ENCODE measurements at places on chromosomes 16 and 17. TPM values are rescaled to one million over a fixed set of nuclear protein-coding genes. Genes with fewer than 3 reads are reported as not detected.

DNA sequence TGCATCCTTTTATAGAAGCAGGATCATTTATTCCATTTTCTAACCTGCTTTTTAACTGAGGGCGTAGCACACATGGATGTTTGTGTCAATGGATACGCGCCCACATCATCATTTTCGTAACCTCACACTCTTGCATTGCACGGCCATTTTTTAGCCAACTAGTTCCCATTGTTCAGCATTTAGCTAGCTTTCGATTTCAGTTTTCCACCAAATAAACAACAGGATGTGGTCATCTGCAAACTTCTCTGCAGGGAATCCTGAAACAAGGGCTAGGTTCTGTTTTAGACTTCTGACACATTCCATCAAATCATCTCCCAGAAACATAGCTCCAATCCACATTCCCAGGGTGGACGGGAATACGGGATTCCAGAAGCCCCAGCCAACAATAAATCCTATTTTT, 6.4 kb downstream of the CYB561 start:
- H3K36me3 ChIP-seq, result no peaks in the 10 kb centered on the region
- peaks cover 17% of the 10 kb centered on the region for H3K4me1 ChIP-seq
- no peak overlapping the region for H3K4me3 ChIP-seq
- H3K27ac ChIP-seq, result peak overlapping the region; percentile 78
- DNase-seq, result no peak

RAB26 gene
- total RNA-seq, result 3.4 TPM

GRCh38 chr17:80261895-80262279, 1.2 kb downstream of the RNF213 start:
- H3K27ac ChIP-seq, result peak overlapping the region; percentile 86
- DNase-seq, result no peak
- peaks cover 14% of the 10 kb centered on the region for H3K36me3 ChIP-seq

DNA sequence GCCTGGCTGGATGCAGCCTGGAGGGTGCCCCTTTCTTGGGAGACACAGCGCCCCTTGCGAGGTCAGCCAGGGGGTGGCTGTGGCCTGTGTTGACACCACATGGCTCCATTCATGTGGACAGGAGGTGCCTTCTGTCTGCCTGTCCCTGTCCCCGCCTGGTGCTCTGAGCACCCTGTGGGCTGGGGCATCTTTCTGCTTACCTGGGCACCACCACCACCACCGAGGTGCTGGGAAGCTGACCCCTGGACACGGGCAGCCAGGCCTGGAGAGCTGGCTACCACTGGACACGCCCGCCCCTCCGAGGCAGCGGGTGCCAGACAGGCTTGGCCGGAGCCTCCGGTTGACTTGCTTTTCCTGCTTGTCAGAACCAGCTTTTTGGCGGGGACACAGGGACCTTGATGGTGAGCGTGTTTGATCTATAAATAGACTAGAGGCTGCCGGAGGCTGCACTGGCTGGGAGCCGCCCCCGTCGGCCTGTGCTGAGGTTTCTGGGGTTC, 121.3 kb upstream of the GSE1 start:
- H3K27ac ChIP-seq, result no peak overlapping the region
- no peaks in the 10 kb centered on the region for H3K36me3 ChIP-seq
- H3K4me1 ChIP-seq, result no peaks in the 10 kb centered on the region
- no peak for DNase-seq

GSDMA gene
- not detected for total RNA-seq

SNAI3 gene
- not detected for total RNA-seq

GRCh38 chr17:64084940-64085649, 44.8 kb downstream of the ERN1 start:
- H3K36me3 ChIP-seq, result peaks cover 2% of the 10 kb centered on the region
- no peak overlapping the region for H3K4me3 ChIP-seq
- DNase-seq, result no peak
- no peaks in the 10 kb centered on the region for H3K4me1 ChIP-seq
- H3K27me3 ChIP-seq, result no peaks in the 10 kb centered on the region
- no peak overlapping the region for H3K27ac ChIP-seq

DNA sequence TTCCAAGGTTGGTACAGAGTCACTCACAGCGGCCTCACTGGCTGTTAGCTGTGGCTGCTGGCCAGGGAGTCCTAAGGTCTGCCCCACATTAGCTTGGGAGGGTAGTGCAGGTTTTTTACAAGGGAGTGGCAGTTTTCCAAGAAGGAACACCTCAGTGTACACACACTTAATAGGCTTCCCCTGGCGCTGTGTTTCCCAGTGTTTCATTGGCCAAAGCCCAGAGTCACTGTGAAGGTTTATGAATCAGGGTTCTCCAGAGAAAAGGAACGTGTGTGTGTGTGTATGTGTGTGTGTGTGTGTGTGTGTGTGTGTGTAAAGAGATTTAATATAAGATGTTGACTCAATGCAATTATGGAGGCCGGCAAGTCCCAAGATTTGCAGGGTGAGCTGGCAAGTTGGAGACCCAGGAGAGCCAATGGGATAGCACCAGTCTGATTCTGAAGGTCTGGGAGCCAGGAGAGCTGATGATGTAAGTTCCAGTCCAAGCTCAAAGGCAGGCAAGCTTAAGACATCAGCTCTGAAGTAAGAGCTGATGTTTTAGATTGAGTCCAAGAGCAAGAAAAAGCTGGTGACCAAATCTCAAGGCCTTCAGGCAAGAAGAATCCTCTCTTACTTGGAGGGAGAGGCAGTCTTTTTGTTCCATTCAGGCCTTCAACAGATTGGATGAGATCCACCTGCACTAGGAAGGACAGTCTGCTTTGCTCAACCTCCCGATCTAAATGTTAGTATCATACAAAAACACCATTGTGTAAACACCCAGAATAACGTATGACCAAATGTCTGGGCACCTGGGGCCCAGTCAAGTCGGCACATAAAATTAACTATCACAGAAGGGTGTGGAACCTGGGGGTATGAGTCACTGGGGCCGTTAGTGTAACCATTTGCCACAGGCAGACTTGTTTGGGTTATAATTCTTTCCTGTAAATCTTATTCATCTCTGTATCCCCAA, 206.8 kb downstream of the PRKCA start:
- H3K27ac ChIP-seq, result peak overlapping the region; percentile 92
- peaks cover 42% of the 10 kb centered on the region for H3K4me1 ChIP-seq
- H3K27me3 ChIP-seq, result no peaks in the 10 kb centered on the region
- H3K36me3 ChIP-seq, result no peaks in the 10 kb centered on the region

INCA1 gene
- 0.89 TPM for total RNA-seq

GRCh38 chr16:4272114-4272956, 488 bp downstream of the TFAP4 start:
- H3K4me1 ChIP-seq, result peaks cover 6% of the 10 kb centered on the region
- H3K4me3 ChIP-seq, result peak overlapping the region; percentile 80
- H3K27me3 ChIP-seq, result no peaks in the 10 kb centered on the region
- DNase-seq, result no peak

GRCh38 chr17:73126716-73127473, 34.4 kb upstream of the SLC39A11 start:
- no peak overlapping the region for H3K27ac ChIP-seq
- H3K4me1 ChIP-seq, result peaks cover under 1% of the 10 kb centered on the region
- no peaks in the 10 kb centered on the region for H3K36me3 ChIP-seq
- no peak overlapping the region for H3K4me3 ChIP-seq

GRCh38 chr17:19553036-19553435, 19.4 kb downstream of the SLC47A1 start:
- no peaks in the 10 kb centered on the region for H3K4me1 ChIP-seq
- H3K27ac ChIP-seq, result no peak overlapping the region
- H3K36me3 ChIP-seq, result no peaks in the 10 kb centered on the region
- H3K27me3 ChIP-seq, result peaks cover 16% of the 10 kb centered on the region

DNA sequence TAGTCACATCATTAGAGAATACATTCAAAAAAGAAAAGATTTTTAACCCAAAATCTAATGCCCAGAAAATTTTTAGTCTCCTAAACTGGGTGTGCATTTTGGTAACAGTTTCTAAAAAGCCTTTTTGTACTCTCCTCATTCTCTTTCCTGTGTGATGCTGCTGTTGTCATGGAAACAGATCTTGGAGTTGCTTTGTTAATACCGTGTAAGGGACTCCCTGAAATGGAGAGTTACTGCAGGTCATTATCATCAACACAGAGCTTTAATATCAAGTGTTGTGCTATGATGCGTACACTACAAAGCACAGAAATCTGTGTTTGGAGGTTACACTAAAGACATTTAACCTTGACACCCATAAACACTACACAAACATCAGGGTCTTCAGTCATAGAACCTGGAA, 216.3 kb downstream of the PRKCA start:
- H3K4me3 ChIP-seq, result no peak overlapping the region
- DNase-seq, result no peak
- H3K27me3 ChIP-seq, result no peaks in the 10 kb centered on the region
- H3K36me3 ChIP-seq, result peaks cover 3% of the 10 kb centered on the region

DNA sequence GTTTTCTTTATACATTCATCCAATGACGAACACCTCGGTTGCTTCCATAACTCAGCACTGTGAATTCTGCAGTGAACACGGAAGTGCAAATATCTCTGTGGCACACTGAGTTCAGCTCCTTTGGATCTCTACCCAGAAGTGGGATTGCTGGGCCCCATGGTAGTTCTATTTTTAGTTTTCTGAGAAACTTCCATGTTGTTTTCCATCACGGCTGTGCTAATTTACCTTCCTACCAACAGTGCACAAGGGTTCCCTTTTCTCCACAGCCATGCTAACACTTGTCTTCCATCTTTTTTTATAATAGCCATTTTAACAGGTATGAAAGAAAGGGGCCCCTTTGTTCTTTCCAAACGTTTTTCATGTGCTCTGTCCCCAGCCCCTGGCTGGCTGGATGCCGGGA, 30.2 kb upstream of the CBLN1 start:
- DNase-seq, result no peak
- no peaks in the 10 kb centered on the region for H3K27me3 ChIP-seq
- no peaks in the 10 kb centered on the region for H3K4me1 ChIP-seq

- H3K4me3 ChIP-seq, result no peak overlapping the region
- H3K27ac ChIP-seq, result no peak overlapping the region
- peak; percentile 44 for DNase-seq
These were observed 806.5 kb upstream of the GOT2 start for GRCh38 chr16:59540621-59541020.

DNA sequence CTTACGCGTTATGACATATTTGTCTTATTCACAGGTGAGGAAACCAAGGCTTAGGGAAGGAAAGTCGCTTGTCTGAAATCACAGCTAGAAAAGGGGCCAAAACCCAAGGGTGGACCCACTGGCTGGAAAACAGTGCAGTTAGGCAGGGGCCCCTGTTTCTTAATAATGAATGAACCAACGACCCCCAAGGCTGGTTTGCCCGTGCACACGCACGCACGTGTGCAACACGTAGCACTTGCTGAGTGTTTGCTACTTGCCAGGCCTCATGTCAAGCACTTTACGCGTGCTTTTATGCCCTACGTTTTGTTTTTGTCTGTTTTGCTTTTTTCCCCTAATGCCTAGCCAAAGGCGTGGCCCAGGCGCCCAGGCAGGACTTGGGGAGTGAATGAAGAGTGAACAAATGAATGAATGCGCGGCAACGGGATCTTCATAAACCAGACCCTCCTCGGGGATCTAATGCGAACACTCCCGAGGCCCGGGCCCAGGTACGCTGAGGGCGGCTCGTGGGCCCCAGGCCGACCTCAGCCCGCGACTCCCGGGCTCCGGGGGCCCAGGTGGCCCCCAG, 571 bp upstream of the USP10 start:
- peaks cover 28% of the 10 kb centered on the region for H3K4me1 ChIP-seq
- H3K27ac ChIP-seq, result peak overlapping the region; percentile 54
- DNase-seq, result no peak
- H3K27me3 ChIP-seq, result no peaks in the 10 kb centered on the region
- peak overlapping the region; percentile 75 for H3K4me3 ChIP-seq
- no peaks in the 10 kb centered on the region for H3K36me3 ChIP-seq

ALOX12B gene
- not detected for total RNA-seq

DNA sequence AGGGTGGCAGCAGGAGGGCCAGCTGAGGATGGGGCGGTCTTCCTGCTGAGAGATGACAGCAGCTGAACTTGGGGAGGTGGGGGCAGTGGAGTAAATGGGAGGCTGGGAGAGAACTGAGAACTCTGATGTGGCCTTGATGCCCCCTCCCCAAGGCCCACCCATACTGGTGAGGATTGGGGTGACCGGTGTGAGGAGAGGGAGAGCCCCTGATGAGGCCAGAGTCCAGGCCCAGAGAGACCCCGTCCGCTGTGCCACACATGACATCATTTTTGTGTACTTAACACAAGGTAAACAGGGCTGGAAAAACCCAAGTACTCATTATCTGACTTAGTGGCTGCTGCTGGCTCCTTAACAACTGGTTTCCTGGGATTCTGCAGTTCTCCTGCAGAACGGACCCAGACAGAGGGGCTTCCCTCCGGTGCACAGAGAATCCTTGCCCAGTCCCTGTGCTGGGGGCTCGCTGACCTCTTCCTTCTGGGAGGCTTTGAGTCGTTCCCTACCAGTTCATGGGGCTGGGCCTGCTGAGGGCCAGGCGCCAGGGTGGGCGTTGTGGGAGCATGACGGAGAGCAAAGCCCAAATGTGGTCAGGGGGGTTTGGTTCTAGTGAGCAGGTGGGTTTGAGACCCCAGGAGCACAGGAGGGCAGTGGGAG, 207.6 kb downstream of the RAB11FIP4 start:
- no peak for DNase-seq
- H3K27ac ChIP-seq, result peak overlapping the region; percentile 62
- H3K4me3 ChIP-seq, result no peak overlapping the region
- H3K4me1 ChIP-seq, result peaks cover 55% of the 10 kb centered on the region
- H3K36me3 ChIP-seq, result no peaks in the 10 kb centered on the region

GRCh38 chr16:81004646-81005353, 1.9 kb downstream of the CMC2 start:
- H3K4me3 ChIP-seq, result peak overlapping the region; percentile 70
- no peak for DNase-seq
- H3K27ac ChIP-seq, result peak overlapping the region; percentile 98
- peaks cover 39% of the 10 kb centered on the region for H3K4me1 ChIP-seq

- H3K27ac ChIP-seq, result no peak overlapping the region
- no peak overlapping the region for H3K4me3 ChIP-seq
- no peaks in the 10 kb centered on the region for H3K4me1 ChIP-seq
- no peaks in the 10 kb centered on the region for H3K27me3 ChIP-seq
- H3K36me3 ChIP-seq, result no peaks in the 10 kb centered on the region
These were observed 121.1 kb upstream of the XYLT1 start for GRCh38 chr16:17591655-17592405.

- DNase-seq, result no peak
- H3K36me3 ChIP-seq, result no peaks in the 10 kb centered on the region
- H3K4me1 ChIP-seq, result peaks cover 1% of the 10 kb centered on the region
- no peak overlapping the region for H3K27ac ChIP-seq
- H3K4me3 ChIP-seq, result no peak overlapping the region
These were observed 8.7 kb upstream of the ETV4 start for GRCh38 chr17:43554857-43555256.

GRCh38 chr17:74603746-74604145, 11.7 kb upstream of the CD300LD start:
- DNase-seq, result no peak
- no peaks in the 10 kb centered on the region for H3K36me3 ChIP-seq
- H3K27ac ChIP-seq, result no peak overlapping the region
- no peak overlapping the region for H3K4me3 ChIP-seq

NAGS gene
- 0.29 TPM for total RNA-seq

Measured in osteocyte (in vitro differentiated cells).